Caudate nucleus (tissue), 63 donors: ENCODE measurements at places on chromosomes 12 and 14.

DNA sequence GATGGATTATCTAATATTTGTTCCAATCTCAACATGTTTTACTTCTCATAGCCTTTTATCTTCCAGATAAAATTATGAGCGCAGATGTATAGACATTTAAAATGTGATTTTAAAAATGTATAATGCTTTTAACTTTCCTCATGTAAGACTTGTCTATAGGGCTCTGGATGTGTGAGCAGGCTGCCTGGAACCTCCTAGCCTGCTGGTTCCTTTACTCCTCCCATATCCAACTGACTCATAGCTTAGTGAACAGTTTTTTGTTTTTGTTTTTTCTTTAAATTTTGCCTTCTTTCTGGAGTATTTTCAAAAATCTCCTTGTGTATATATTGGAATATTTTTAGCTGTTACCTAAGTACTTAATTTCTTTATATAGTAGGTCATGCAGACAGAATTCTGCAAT, 115.4 kb downstream of the PDE3A start:
- no peak for DNase-seq

DNA sequence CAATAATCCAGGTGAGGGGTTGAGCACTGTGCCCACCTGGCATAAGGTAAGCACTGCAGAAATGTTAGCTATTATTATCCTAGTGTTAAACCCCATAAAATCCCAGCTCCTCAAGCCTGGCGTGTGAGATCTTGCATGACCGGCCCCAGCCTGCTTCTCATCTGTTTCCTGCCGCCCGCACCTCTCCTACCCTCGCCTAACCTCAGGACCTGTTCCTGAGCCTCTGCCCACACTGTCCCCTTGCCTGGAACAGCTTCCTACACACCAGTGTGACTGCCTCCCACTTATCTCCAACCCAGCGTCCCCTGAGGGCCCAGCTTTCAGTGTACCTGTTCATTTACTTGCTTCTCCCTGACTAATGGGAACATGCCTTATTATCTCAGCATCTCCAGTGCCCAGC, 24.7 kb downstream of the ISCA2 start:
- no peak for DNase-seq

DNA sequence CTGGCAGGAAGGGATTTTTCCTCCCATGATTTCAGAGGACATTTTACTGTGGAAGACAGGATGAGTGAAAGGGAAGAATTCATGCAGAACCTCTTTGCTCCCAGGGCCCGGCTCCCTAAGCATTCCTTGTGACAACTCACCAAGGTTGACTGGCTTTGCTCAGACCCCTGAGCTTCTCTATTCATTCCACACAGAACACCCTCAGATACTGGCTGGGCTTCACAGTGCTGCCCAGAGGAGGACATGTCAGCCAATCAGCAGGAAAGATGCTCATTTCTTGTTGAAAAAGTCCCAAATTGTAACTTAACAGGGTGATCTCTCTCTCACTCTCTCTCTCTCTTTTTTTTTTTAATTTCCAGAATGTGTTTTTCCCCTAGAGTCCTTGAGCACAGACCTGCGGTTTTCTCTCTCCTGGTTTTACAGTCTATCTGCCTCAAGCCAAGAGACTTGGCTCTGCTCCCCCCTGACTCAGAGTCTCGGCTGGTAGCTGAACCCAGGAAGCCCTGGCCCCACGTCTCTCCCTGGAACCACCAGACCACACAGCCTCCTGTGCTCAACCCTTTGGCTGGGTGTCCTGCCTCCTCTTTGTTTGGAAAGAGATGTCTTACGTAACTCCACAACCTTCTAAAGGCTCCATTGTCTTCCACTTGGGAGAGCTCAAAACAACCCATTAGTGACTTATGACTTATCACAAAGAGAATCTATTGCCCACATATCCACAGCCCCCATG, 43.9 kb downstream of the SSPN start:
- DNase-seq, result peak; percentile 59

DNA sequence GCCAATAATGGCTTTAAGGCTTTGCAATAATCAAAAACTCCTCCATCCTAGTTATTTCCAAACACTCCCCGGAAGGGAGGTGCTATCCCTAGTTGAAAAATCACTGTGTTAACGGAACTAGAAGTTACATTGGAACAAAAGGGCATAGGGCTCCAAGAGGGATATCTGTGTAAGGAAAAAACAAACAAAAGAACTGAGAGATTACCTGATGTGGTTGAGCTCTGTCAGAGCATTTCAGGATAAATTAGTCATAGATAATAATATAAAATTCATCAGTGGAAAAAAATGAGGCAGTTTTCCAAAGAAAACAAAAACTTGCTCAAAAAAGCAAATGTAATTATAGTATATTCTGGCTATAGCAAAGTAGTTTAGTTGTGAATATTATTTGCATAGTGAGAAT, 27.4 kb upstream of the PAPLN start:
- DNase-seq, result no peak

- DNase-seq, result no peak
Measured at GRCh38 chr12:106345746-106346145, 11.8 kb upstream of the POLR3B start.

GRCh38 chr12:90280564-90281058, 572.0 kb upstream of the ATP2B1 start:
- DNase-seq, result no peak
